Stomach (tissue), 19 donors: ENCODE measurements at places on chromosomes 4 and X.
A peak's percentile ranks its signal among the peaks of the same experiment; 100 is the strongest.

GRCh38 chrX:101287402-101287801, 3.7 kb downstream of the TAF7L start:
- H3K36me3 ChIP-seq = no peaks in the 10 kb centered on the region
- peaks cover 11% of the 10 kb centered on the region for H3K27me3 ChIP-seq
- H3K4me1 ChIP-seq = peaks cover 6% of the 10 kb centered on the region
- DNase-seq = peak; percentile 58
- no peak overlapping the region for H3K27ac ChIP-seq

GRCh38 chrX:80792205-80792604, 17.5 kb downstream of the BRWD3 start:
- H3K4me1 ChIP-seq = no peaks in the 10 kb centered on the region
- no peak for DNase-seq
- H3K36me3 ChIP-seq = peaks cover 7% of the 10 kb centered on the region
- no peak overlapping the region for H3K27ac ChIP-seq

DNA sequence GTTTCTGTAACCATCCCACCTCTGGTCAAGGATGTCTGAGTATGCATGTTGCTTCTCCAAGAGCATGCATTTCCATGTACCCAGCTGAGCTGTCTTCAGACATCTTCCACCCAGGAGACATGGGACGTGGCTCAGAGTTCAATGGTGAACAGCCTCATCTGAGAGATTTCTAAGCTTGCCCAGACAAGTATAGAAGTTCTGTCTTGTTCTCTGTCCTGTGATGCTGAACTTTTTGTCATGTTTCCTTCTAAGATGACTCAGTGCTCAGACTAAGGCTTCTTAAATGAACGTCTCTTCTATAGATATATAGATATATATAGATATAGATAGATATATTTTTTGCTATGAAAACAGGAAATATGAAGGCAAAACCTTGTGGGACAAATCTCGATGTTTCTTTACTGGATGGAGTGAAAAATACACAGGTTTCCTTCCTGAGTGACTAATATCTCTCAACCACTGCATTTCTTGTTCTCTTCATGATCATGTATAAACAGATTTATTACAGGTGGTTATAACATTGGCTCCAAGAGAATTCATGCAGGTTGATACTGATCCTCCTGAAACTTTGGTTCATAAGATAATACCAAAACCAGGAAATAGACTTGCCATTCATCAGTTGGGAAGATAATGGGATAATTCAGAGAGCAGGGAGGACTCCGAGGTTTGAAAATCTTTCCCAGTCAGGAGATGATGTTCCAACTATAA, 168.2 kb downstream of the ZNF518B start:
- no peaks in the 10 kb centered on the region for H3K36me3 ChIP-seq
- no peaks in the 10 kb centered on the region for H3K4me1 ChIP-seq
- H3K4me3 ChIP-seq = no peak overlapping the region

- peaks cover 36% of the 10 kb centered on the region for H3K36me3 ChIP-seq
- no peak overlapping the region for H3K27ac ChIP-seq
- H3K27me3 ChIP-seq = no peaks in the 10 kb centered on the region
- no peak for DNase-seq
- H3K4me3 ChIP-seq = no peak overlapping the region
These were observed 19.3 kb upstream of the UBA1 start for GRCh38 chrX:47174376-47174775.

DNA sequence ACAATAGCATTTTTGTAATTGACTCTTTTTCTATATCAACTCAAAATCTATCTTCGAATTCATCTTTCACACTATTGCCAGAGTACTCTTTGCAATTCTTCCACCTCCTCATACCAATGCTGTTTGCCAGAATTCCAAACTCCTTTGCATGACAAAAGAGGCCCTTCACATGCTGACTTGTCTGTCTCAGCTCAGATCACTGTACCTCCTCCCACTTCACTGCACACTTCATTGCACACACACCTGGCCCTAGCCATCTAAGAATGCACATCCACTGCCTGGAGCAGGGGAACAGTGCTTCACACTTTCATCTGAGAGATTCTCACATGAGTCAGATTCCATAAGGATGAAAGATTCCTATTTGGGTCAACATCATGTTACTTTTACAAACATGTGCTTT, 56.5 kb downstream of the PRDM5 start:
- H3K27ac ChIP-seq = no peak overlapping the region
- no peak overlapping the region for H3K4me3 ChIP-seq
- no peaks in the 10 kb centered on the region for H3K27me3 ChIP-seq
- peaks cover 4% of the 10 kb centered on the region for H3K4me1 ChIP-seq
- H3K36me3 ChIP-seq = no peaks in the 10 kb centered on the region

DNA sequence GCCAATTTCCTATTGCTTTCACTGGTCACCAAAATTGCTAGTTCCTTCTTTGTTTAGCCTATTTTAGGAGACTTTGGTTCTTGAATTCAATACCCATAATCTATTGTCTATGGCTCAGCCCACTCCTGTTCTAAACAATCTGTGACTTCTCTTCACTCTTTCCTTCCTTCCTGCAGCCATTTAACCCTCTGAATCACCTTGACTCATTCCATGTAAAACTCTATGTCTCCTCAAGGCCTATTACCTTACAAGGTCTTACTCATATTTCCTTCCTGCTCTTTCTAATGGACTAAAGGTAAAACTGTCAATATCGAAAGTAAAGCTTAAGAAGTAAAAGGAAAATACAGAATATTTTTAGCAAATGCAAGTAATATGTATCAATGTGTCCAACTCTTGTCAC, 301.6 kb downstream of the ARHGAP24 start:
- no peak overlapping the region for H3K4me3 ChIP-seq
- no peaks in the 10 kb centered on the region for H3K36me3 ChIP-seq
- no peaks in the 10 kb centered on the region for H3K27me3 ChIP-seq

- H3K4me3 ChIP-seq = no peak overlapping the region
- H3K36me3 ChIP-seq = no peaks in the 10 kb centered on the region
- no peaks in the 10 kb centered on the region for H3K27me3 ChIP-seq
- no peak for DNase-seq
- H3K4me1 ChIP-seq = no peaks in the 10 kb centered on the region
These were observed 86.0 kb downstream of the PCYT1B start for GRCh38 chrX:24561121-24561520.

- no peak overlapping the region for H3K27ac ChIP-seq
- H3K4me3 ChIP-seq = no peak overlapping the region
- no peak for DNase-seq
- no peaks in the 10 kb centered on the region for H3K4me1 ChIP-seq
These were observed 182.8 kb upstream of the MAP3K15 start for GRCh38 chrX:19698122-19698521.

DNA sequence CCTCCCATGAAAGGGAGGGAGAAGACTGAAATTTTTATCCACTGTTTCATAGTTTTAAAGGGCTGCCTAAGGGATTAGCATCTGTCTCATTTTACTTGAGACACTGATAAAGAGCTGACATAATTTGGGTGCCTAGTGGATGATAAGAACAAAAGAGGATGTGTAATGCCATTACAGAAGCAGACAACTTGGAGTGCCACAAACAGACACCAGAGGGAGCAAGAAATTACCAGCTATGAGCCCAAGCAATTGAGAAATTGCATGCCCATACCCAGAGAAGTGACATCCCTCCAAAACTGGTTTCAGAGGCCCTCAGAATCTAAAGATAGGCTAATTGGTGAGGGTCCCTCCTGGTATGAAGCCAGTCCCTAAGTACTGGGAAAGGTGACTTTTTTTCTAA, 38.5 kb upstream of the POU3F4 start:
- no peaks in the 10 kb centered on the region for H3K36me3 ChIP-seq
- peak; percentile 25 for DNase-seq
- H3K4me3 ChIP-seq = no peak overlapping the region
- no peak overlapping the region for H3K27ac ChIP-seq
- no peaks in the 10 kb centered on the region for H3K27me3 ChIP-seq
- no peaks in the 10 kb centered on the region for H3K4me1 ChIP-seq

DNA sequence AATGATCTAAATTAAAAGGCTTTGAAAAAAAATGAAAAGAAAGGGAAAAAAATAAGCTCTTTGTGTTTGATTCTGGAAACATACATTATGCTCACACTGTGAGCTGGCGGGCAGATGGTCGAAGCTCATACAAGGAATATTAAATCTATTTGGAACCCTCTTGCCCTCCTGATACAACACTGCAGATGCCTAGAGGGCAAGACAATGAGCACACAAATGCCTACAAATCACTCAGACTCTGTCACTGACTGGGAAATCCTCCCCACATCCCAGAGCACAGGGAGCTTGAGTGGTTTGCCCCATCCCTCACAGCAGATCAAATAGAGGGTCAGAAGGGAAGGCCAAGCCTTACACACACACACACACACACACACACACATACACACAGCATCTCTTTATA, 320.4 kb downstream of the HNRNPD start:
- no peak for DNase-seq
- no peaks in the 10 kb centered on the region for H3K27me3 ChIP-seq
- H3K4me1 ChIP-seq = no peaks in the 10 kb centered on the region
- H3K4me3 ChIP-seq = no peak overlapping the region
- H3K36me3 ChIP-seq = no peaks in the 10 kb centered on the region

DNA sequence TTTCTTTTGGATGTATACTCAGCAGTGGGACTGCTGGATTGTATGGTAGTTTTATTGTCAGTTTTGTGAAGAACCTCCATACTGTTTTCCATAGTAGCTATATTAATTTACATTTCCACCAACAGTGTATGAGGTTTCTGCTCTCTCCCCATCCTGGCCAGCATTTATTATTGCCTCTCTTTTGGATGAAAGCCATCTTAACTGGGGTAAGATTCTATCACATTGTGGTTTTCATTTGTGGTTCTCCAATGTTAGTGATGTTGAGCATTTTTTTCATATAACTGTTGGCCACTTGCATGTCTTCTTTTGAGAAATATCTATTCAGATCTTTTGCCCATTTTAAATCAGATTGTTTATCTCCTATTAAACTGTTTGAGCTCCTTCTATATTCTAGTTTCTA, 27.6 kb downstream of the QRFPR start:
- H3K4me3 ChIP-seq = no peak overlapping the region
- no peaks in the 10 kb centered on the region for H3K4me1 ChIP-seq
- no peaks in the 10 kb centered on the region for H3K27me3 ChIP-seq
- no peaks in the 10 kb centered on the region for H3K36me3 ChIP-seq

DNA sequence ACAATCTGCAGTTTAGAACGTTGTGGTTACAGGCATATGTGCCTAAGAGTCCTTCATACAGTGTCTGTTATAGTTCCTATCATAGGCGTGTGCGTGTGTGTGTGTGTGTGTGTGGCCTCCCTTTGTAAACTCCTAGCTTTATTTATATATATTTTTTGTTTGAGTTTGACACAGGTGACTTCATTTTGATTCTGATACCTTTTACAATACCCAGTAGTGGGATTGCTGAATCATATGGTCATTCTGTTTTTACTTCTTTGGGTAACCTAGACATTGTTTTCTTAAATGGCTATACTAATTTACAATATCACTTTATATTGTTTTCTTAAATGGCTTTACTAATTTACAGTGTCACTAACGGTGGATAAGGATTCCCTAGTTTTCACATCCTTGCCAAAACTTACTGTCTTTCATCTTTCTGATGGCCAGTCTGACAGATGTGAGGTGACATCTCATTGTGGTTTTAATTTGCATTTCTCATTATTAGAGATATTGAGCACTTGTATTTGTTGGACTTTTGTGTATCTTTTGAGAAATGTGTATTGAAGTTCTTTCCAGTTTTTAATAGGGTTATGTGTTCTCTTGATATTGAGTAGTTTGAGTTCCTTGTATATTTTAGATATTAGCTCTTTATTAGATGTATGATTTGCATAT, 211.1 kb upstream of the NUDT6 start:
- H3K4me1 ChIP-seq = no peaks in the 10 kb centered on the region
- no peak for DNase-seq
- H3K36me3 ChIP-seq = no peaks in the 10 kb centered on the region

GRCh38 chr4:67465763-67466052, 79.6 kb downstream of the CENPC start:
- H3K36me3 ChIP-seq = peaks cover 16% of the 10 kb centered on the region
- no peaks in the 10 kb centered on the region for H3K27me3 ChIP-seq
- DNase-seq = no peak
- H3K27ac ChIP-seq = no peak overlapping the region

DNA sequence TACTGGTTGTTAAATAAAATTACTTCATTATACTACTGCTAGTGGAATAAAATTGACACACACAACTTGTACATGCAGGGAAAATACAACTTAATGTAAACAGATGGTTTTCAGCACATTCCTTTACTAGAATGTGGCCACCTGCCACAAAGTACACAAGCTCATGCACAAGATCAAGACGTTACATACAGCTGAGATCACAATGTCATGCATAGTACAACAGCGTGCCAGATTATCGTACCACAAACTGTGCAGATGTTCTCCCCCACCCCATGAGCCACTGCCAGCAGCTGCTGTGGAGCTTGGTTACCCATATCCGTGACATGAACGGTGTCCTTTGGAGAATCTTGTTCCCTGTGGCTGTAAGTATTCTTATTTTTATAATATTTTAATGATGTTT, 27.7 kb downstream of the FBXO8 start:
- peaks cover 14% of the 10 kb centered on the region for H3K36me3 ChIP-seq
- H3K4me1 ChIP-seq = peaks cover 31% of the 10 kb centered on the region
- no peak for DNase-seq
- H3K27ac ChIP-seq = no peak overlapping the region
- no peak overlapping the region for H3K4me3 ChIP-seq

- DNase-seq = no peak
- no peaks in the 10 kb centered on the region for H3K4me1 ChIP-seq
- peaks cover 74% of the 10 kb centered on the region for H3K36me3 ChIP-seq
- no peak overlapping the region for H3K4me3 ChIP-seq
- no peaks in the 10 kb centered on the region for H3K27me3 ChIP-seq
These were observed 7.2 kb downstream of the NFXL1 start for GRCh38 chr4:47907089-47907646.

DNA sequence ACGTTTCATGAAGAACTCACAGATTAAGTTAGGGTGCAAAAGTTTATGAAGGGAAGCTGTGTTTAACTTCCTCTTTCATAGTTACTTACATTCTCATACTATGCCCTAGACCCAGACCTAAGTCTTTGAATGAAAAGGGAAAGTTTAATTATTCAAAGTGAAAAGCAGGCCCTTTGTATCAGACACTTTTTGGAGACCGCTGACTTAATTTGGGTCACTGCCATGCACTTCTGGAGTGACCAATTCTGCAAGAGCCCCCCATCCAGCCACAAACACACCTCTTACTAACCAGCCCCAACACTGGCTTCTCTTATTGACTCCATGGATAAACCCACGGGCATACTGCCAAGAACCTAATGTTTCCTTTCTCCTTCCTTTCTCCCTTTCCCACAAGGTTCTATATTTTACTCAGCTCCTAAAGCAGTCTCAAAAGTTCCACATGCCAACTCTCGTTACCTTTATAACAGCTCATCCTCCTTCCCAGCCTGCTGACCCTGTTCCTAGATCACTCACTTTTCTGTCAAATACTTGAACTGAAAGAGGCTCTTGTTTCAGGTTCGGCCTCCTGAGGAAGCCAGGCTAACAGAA, 34.5 kb downstream of the ABCE1 start:
- H3K4me1 ChIP-seq = peaks cover 12% of the 10 kb centered on the region
- no peak for DNase-seq
- no peak overlapping the region for H3K4me3 ChIP-seq
- H3K36me3 ChIP-seq = peaks cover 34% of the 10 kb centered on the region
- no peaks in the 10 kb centered on the region for H3K27me3 ChIP-seq
- H3K27ac ChIP-seq = no peak overlapping the region

- no peak for DNase-seq
- no peak overlapping the region for H3K4me3 ChIP-seq
- no peaks in the 10 kb centered on the region for H3K27me3 ChIP-seq
- no peaks in the 10 kb centered on the region for H3K4me1 ChIP-seq
- H3K27ac ChIP-seq = no peak overlapping the region
- no peaks in the 10 kb centered on the region for H3K36me3 ChIP-seq
These were observed 304.9 kb downstream of the UNC5C start for GRCh38 chr4:95243892-95244291.
